ENCODE measurements at places on chromosomes 12 and 14.
A peak's percentile ranks its signal among the peaks of the same experiment; 100 is the strongest.

- DNase-seq = peak; percentile 58
These were observed 58.6 kb downstream of the SLC38A1 start for GRCh38 chr12:46209914-46210872.

- DNase-seq = no peak
These were observed 51.1 kb downstream of the ZFYVE26 start for GRCh38 chr14:67765192-67765834.

DNA sequence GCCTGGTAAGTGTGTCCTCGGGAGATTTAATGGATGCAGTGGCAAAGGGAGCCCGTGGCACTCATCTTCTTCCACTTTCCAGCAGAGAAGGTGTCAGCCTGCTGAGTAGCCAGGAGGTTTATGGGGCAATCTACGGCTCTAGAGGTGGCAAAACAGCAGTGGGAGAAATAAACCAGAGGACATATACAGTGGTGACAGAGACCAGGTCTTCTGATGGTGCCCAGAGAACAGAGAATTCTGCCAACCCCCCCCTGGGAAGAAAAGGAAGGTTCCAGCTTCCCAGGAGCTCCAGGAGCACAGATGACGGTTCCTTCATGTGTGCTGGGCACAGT lies 43.0 kb downstream of the SMIM41 start:
- no peak for DNase-seq

GRCh38 chr14:90578283-90578985 lies 181.6 kb downstream of the CALM1 start:
- no peak for DNase-seq

GRCh38 chr12:131499160-131499863 lies 211.6 kb upstream of the SFSWAP start:
- DNase-seq = no peak

DNA sequence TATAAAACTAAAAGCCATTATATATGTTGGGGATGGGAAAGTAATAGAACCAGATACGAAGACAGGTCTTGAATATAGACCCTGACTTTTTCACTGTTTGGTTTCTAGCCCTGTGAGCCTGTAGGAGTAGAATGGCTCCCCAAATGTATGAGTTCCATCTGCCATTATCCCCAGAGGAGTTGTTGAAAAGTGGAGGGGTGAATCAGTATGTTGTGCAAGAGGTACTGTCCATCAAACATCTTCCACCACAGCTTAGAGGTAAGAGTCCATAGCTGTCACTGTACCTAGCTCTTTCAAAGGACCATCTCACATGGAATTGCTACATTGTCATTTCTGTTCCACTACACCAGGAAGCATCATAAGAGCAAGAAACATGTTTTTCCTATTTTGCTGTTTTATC lies 1.1 kb downstream of the NCAPD2 start:
- DNase-seq = no peak

DNA sequence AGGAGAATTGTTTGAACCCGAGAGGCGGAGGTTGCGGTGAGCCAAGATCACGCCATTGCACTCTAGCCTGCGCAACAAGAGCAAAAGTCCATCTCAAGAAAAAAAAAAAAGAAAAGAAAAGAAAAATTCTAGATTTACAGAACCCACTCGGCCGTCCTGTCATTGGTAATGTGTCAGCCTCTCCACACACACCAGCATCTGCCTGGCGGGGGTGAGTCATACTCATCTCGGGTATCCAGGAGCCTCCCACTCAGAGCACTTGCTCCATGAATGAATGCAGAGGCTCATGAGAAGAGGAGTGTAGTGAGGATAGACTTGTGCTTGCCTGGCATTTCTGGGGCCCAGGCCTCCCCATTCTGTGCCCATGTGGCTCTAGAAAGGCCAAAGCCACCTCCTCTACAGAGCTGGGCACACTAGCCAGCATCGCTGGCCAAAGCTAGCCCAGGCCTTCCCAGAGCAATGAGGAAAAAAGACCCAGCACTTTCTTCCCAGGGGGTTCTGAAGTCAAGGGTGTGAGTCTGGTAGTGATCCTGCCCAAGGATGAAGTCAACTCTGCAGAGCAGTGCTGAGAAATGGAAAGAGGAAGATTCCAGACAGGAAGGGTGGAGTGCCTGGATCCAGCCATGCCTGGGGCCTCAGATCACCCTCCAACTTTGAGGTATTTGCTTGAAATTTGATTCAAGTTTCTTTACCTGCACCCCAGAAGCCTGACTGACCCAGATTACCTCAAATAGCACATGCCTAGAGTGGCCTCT lies 31.2 kb upstream of the KLC1 start:
- no peak for DNase-seq

GRCh38 chr12:112711507-112711906 lies 80.0 kb upstream of the RPH3A start:
- DNase-seq = no peak

GRCh38 chr12:120554678-120555077 lies 20.5 kb downstream of the RNF10 start:
- DNase-seq = no peak

DNA sequence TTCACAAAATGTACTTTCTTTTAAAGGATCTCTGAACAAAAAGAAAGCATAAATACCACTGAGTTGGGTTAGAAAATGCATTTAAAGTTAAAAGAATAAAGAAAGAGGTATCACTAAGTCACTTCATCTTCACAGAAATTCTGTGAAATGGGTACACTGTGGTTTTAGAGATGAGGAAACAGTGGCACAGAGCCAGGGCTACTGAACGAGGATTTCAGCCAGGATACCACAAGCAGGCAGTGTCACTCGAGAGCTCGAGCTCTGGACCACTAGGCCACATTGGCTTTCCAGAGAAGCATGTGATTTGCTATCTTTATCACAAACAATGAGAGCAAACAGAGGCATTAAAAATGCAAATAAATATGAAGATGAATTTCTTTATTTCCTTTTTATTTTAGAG lies 51.0 kb downstream of the WDHD1 start:
- no peak for DNase-seq

DNA sequence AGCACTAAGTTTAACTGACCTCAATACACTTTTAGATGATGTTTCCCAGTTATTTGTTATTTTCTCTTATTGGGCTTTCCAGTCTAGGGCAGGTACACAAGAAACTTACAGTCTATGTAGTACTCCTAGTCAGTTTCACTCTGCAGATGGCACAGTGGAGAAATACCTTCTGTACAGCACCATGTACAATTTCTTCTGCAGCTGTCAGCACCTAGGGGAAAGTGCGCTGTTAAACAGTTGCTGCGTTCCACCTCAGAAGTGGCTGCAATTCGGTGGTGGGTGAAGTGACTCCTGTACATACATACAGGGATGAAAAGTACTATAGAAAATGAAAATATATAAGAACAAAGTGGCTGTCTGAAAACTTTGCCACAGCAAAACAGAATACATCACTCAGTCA lies 48.3 kb downstream of the NOVA1 start:
- no peak for DNase-seq

DNA sequence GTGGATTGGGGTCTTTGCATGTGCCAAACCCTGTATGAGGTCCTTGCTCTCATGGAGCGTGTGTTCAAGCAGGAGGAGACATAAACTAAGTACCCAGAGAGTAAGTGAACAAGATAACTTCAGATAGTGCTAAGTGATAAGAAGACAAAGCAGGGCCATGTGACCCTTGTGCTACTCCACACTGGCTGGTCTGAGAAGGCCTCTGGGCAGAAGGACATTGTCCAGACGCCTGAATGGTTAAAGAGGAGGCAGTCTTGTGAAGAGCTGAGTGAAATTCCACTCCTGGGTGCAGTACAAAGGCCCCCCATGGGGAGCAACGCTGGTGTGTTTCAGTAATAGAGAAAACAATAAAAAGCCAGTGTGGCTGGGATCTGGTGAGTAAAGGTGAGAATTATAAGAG lies 93.3 kb upstream of the RIC8B start:
- no peak for DNase-seq

- no peak for DNase-seq
These were observed 991.6 kb upstream of the TMEM132C start for GRCh38 chr12:127275416-127275815.

GRCh38 chr12:19443585-19443984 lies 4.3 kb downstream of the AEBP2 start:
- no peak for DNase-seq

GRCh38 chr12:19435831-19436497 lies 3.3 kb upstream of the AEBP2 start:
- no peak for DNase-seq

GRCh38 chr12:128920468-128920867 lies 67.2 kb downstream of the GLT1D1 start:
- DNase-seq = no peak

GRCh38 chr12:124607681-124608425 lies 40.4 kb upstream of the NCOR2 start:
- DNase-seq = no peak

- no peak for DNase-seq
These were observed 20.6 kb downstream of the ARMH4 start for GRCh38 chr14:58131386-58131785.

DNA sequence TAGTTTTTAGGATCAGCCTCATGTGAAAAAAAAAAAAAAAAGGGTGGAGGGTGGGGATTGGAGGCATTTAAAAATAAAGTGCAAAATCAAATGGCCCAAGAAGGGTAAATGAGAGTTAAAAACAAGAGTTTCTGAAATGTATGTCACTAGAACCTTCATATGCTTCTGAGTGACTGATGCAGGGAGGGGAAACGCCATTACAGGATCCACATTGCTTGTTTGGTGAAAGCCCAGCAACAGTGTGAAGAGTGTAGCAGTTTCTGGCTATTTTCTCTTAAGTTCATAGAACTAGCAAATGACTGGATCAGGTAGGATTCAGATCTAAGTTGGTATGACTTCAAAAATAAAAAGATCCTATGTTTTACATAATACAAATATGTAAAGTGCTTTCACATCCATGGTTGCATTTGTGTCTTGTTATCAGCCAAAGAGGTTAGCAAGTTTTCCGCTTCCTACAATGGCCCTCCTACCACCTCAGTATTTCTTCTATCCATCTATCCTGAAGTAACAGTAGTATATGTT lies 2.9 kb downstream of the CHPT1 start:
- DNase-seq = no peak

- DNase-seq = no peak
These were observed 46.5 kb downstream of the FNTB start for GRCh38 chr14:65033181-65033580.

DNA sequence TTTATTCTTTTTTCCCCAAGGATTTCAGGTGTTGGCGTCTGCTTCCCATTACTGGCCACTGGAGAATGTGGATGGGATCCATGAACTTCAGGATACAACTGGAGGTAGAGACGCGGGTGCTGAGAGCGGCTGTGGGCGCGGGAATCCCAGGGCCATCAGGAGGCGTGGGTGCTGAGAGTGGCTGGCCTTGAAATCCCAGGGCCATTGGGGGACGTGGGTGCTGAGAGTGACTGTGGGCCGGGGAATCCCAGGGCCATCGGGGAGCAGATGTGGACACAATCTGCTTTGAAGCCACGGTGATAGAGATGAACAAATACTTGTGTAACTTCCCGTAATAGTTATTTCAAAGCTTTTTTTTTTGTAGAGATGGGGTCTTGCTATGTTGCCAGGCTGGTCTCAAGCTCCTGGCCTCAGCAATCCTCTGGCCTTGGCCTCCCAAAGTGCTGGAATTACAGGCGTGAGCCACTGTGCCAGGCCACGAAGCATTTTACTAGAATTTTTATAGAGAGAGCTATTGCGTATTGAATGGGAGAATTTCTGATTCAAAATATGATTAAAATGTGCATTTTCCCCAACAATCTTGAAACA lies 12.8 kb downstream of the ADGRD1 start:
- DNase-seq = no peak

DNA sequence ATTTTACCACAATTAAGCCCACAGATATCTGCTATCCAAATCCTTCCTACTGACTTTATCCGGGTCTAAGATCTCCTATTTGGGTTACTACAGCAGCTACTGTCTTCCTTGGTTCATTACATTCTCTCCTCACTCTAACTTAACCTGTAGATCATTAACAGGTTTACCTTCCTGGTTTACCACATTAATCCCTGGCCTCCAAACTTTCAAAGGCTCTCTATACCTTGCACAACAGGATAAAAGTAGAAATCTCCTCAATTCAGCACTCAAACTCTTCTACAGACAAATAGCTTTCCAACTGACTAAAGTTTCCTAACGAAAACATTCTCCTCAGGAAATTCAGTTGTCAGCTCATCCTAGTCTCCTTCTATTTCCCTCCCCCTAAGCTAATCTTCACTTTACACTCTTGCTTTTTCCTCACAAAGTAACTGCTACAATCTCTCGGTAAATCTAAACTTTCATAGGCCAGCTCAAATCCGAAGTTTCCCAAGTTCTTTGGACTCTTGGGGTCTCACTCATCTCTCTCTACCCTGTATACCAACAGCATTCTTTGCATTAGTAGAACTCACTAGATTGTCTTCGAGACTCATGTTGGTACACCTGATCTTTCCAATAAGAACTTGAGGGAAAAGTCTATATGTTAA lies 2.7 kb downstream of the BTBD7 start:
- no peak for DNase-seq

- no peak for DNase-seq
These were observed 250.0 kb downstream of the PHLDA1 start for GRCh38 chr12:75781532-75782046.

GRCh38 chr14:76467711-76468155 lies 91.8 kb downstream of the ESRRB start:
- no peak for DNase-seq

DNA sequence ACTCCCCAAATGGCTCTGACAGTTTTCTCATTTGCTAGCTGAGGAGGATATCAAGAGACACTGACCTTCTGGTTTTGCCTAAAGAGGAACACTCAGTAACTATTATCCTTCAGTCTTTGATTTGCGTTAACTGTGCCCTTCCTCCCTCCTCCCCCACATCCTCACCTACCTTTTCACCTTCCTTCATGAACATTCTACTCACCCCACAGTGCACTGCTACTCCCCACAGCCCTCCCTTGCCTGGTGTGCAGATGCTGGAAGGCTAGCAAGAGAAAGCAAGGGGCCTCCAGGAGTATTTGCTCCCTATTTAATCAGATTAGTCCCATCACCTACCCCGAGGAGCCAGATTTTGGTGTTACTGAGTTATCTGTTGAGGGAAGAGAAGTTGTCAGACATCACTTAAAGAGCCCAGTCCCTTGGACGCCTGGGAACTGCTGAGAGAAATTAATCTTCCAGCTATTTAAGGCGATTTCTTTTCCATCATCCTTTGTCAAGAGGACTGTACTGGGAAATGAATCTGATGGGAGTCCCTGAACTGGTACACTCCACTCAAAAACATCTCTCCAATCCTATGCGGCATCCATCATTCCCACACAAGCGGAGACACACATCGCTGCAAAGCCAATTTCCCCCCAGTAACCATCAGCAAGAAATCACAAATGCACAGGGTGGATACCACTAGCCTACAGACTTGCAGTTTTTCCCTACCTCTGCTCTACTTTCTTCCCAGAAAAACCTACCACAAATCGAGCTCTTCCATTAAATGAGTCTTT lies 11.5 kb downstream of the PSMB5 start:
- peak; percentile 26 for DNase-seq
